Kidney epithelial cell (primary cell): ENCODE measurements at places on chromosomes 11 and 22. TPM values are rescaled to one million over a fixed set of nuclear protein-coding genes. Genes with fewer than 3 reads are reported as not detected.

GRCh38 chr22:46297151-46297812 is 612 bp downstream of the GTSE1 start:
- no peak for DNase-seq

The LRRC56 gene
- 1.6 and 1.9 TPM in 2 replicates for total RNA-seq

DNA sequence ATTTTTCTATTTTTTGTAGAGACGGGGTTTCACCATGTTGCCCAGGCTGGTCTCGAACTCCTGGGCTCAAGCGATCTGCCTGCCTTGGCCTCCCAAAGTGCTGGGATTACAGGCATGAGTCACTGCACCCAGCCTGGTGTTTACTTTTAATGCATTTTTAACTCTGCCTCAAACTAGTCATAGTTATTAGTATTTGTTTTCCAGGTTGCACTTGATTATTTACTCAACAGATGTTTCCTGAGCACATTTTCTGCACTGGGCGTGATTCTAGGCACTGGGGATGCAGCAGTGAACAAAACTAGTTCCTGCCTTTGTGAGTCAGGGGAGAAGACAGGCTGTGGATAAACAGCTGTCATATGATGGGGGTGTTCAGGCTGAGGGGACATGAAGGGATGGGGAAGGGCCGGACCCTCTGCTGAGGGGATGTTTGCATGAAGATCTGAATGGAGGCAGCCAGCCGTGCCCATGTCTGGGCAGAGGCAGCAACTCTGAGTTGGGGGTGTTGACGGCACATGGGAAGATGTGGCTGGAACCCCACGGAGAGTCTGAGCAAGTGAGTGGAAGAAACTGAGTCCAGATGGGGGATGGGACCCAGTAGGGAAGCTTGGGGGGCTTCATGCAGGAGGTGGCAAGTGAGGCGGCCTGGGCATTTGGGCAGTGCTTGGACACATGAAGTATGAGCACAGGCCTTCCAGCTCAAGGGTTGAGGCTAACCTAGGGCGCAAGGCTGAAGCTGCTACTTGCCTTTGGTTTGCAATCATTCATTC is 34.4 kb downstream of the MPPED1 start:
- no peak for DNase-seq

The FGF4 gene
- total RNA-seq: not detected in 2 replicates

DNA sequence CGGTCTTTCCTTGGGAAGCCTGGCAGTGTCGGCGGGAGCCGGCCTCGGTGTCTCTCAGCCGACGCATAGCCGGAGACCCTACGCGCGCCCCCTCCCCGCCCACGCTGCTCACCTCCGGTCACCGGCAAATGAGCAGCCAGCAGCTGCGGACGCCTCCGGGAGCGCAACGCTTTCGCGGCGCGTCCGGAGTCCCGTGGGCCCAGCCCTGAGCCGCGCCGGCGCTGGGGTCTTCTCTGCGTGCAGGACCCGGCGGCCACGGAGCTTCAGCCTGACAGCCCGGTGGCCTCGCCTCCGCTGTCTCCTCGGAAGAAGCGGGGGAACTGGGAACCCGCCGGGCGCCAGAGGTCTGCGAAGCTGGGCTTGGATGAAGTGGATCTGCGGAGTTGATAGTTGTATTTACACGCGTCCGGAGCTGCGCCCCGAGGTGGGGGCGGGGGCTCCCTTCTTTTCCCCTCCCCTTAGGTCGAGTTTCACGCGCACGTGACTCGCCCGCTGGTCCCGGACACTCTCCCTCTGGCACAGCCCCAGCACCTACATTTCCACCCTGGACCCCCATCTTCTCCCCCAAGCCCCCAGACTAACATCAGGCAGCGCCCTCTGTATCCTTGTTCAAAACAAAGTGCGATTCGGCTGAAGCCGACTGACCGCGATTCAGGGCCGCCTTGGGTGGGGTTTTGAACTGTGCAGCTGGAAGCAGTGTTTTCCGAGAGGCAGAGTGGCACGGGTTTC is at the start of gene SLC43A1:
SLC43A1 (minus strand) TSS at position 371 of the 729 bp plus-strand sequence. CDS start 1,591 bp downstream, outside the sequence.
- DNase-seq: no peak

DNA sequence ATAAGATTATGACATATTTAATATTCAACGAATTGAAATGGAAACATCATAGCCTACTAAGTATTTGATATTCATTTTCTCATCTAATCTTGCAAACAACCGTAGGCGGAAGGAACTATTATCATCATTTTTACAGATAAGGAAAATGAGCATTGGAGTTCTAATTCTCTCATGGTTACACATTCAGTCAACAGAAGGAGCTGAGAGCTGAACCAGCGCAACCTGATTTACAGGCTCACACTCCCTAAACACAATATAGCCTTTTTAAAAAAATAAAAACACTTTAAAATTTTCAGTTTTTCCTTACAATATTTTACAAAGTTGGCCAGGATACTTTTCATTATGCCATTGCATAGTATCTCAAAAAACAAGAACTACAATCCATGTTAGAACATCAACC is 74.8 kb downstream of the APOL5 start:
- DNase-seq: no peak

- no peak for DNase-seq
Observed at GRCh38 chr22:31122532-31123291, at the start of gene INPP5J. TSS of gene INPP5J (plus strand) at chr22:31122966. CDS start at chr22:31123015, 49 bp downstream.

DNA sequence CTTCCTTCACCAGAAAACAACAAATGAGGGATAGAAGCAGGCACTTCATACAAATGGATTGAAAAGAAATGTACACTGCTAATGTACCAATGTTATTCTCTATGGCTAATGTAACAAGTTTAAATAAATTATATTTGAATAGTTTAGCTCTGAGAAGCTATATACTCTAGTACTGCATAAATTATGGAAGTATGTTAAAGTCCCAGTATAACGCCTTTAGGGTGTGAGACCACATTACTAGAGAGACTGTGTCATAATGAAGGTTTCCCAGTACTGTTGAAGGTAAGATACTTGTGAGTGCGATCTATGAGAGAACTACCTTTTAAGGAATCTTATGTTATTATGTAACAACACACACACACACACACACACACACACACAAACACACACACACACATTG is 39.8 kb upstream of the GAB2 start:
- no peak for DNase-seq

DNA sequence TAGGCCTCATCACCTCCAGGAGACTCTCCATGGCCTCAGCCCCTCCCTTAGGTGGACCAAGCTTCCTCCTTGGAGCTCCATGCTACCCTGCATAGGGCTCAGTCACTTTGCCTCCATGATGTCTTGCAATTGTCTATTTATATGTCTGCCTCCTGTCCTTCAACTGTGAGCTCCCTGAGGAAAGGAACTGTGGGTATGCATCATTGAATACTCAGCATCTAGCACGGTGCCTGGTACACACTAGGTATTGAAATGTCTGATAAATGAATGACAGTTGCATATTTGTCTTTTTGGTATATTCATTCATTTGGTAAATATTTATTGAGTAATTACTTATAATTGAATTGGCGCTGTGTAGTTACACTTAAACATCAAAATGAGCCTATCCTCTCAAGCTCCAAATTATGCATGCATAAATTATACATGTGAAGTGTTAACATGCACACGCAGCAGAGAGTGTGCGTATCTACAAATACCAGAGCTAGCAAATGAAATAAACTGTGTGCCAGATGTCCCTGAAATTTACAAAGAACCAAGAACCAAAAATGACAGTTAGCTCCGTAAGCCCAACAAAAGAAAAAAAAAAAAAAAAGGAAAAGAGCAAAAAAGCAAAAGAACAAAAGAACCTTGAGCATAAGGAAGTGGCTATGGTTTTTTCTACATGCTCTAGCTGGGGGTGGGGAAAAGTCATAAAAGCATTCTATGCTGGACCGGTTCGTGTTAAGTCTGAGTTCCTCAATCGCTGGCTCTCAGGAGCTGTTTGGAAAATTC is 25.2 kb downstream of the GRAP2 start:
- no peak for DNase-seq
